ENCODE measurements at places on chromosomes 2 and 18.

GRCh38 chr2:239259173-239259572 is 141.6 kb downstream of the HDAC4 start:
- no peak overlapping the region for H3K27ac ChIP-seq
- DNase-seq = no peak
- peaks cover 75% of the 10 kb centered on the region for H3K4me1 ChIP-seq
- peaks cover 32% of the 10 kb centered on the region for H3K36me3 ChIP-seq

DNA sequence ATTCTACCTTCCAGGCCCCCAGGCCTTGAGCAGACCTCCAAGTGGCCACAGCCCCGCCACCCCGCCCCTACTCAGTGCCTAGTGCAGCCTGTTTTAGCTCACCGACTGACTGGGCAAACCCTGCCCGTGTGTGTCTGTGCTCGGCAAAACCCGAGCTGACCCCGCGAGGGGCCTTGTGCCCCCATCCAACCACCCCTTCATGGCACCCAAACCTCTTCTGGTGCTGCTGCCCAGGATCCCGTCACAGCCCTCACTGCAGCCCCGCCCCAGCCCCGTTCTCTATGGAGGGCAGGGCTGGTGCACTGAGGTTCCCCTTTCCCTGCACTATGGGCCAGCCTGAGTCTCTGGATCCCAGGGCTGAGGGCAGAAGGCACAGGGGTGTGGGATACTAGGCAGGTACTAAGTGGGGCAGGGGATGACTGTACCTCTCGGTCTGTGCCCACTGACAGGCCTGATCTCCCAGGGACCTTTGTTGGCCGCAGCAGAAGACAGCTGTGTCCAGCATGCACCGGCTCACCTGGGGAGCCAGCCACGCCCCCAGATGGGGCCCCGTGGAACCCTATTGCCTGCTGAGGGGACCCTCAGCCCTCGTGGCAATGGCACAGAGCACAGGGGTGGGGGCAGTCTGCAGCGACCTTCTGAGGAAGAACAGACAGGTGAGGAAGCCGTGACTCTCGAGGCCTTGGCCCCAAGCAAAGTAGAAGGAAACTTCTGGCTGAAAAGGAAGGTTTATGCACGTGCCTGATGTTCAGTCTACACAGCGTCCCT is 69.9 kb upstream of the OTOS start:
- no peak for DNase-seq
- H3K4me1 ChIP-seq = peaks cover 26% of the 10 kb centered on the region
- H3K4me3 ChIP-seq = no peak overlapping the region
- no peaks in the 10 kb centered on the region for H3K36me3 ChIP-seq

DNA sequence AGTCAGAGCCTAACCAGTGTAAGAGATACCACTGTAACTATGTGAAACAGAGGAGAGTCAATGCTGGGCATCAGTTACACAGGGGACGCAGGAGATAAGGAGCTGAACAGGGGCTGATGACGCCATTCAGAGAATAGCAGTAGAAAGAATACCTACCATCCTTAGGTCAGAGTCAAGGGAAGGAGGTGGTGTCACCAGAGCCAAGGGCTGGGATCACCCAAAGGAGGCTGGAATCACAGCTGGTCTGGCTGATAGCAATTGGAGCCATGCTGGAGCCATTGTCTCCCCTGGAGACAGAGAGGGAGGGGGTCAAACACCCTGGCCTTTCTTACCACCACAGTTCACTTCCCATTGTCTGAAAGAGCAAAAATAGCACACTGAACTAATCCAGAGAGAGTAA is 37.3 kb upstream of the C18orf32 start:
- peaks cover 45% of the 10 kb centered on the region for H3K4me1 ChIP-seq
- no peaks in the 10 kb centered on the region for H3K36me3 ChIP-seq
- H3K27ac ChIP-seq = no peak overlapping the region
- no peak overlapping the region for H3K4me3 ChIP-seq

- H3K36me3 ChIP-seq = peaks cover 64% of the 10 kb centered on the region
- H3K4me1 ChIP-seq = peaks cover 23% of the 10 kb centered on the region
- no peaks in the 10 kb centered on the region for H3K27me3 ChIP-seq
- no peak overlapping the region for H3K27ac ChIP-seq
These were observed 125.3 kb downstream of the TMEM131 start for GRCh38 chr2:97870396-97870843.

- no peak for DNase-seq
- H3K4me1 ChIP-seq = no peaks in the 10 kb centered on the region
- H3K27me3 ChIP-seq = peaks cover 2% of the 10 kb centered on the region
- H3K4me3 ChIP-seq = no peak overlapping the region
- no peak overlapping the region for H3K27ac ChIP-seq
These were observed 758.0 kb upstream of the ZEB2 start for GRCh38 chr2:145277922-145278321.

DNA sequence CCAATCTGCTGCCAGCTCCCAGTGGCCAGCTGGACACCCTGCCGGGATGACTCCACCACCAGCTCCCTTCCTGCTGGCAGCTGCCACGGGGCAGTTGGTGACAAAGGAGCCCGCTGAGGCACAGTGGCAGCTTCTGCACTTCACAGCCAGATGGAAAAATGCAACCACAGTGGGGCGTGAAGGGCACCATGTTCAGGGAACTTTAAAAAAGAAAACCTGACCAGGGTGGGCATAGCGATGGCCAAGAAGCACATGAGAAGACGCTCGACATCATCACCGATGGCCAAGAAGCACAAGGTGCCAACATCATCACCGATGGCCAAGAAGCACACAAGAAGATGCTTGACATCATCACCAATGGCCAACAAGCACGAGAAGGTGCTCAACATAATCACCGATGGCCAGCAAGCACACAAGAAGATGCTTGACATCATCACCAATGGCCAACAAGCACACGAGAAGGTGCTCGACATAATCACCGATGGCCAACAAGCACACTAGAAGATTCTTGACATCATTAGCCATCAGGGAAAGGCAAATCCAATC is 243.5 kb downstream of the EIPR1 start:
- peaks cover 26% of the 10 kb centered on the region for H3K4me1 ChIP-seq
- H3K4me3 ChIP-seq = no peak overlapping the region
- H3K27ac ChIP-seq = no peak overlapping the region
- H3K36me3 ChIP-seq = peaks cover 10% of the 10 kb centered on the region

GRCh38 chr2:172195836-172196376 is 93.2 kb upstream of the DLX2 start:
- no peak overlapping the region for H3K4me3 ChIP-seq
- no peaks in the 10 kb centered on the region for H3K4me1 ChIP-seq
- DNase-seq = no peak
- no peak overlapping the region for H3K27ac ChIP-seq
- peaks cover 21% of the 10 kb centered on the region for H3K36me3 ChIP-seq

DNA sequence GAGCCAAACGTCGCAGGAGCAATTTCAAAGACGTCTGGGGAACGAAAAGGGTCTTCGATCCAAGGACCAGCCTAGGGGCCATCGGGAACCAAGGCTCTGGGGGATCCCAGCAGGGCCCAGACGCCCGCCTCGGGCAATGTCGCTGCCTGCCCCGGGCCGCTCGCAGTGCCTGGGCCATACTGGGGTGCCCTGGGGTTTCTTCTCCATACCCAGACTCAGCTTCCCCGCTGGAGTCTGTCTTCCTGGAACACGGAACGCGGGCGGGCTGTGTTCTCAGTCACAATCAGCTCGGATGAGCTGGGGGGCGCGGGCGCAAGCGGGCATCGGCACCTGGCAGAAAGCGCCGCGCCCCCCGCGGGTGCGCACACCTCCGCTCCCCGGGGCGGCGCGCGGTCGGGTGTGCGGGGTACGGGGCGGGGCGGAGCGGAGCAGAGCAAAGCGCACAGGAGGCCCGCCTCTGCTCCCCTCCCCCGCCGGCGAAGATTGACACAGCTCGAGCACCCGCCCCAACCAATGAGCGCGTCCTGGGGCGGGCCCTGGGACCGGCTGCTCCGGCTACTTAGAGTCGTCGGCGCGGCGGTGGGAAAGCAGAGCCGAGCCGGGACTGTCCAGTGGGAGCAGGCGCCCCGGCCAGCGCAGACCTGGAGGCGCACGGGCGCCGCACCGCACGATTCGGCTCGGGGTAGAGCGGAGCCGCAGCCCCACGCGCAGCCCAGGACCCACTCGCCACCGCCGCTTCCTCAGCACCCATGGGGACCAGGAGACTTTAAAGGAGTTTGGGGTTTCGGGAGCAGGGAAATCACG is at the start of gene LRATD1:
Gene LRATD1, plus strand, starts transcription at position 585 of the 804 bp plus-strand sequence. CDS start 1,263 bp downstream, outside the sequence.
- DNase-seq = peak; percentile 96
- peak within 1 kb of the TSS; percentile 96 for H3K4me3 ChIP-seq
- H3K27ac ChIP-seq = no peak within 1 kb of the TSS
- peaks cover 64% of the 10 kb centered on the region for H3K27me3 ChIP-seq

DNA sequence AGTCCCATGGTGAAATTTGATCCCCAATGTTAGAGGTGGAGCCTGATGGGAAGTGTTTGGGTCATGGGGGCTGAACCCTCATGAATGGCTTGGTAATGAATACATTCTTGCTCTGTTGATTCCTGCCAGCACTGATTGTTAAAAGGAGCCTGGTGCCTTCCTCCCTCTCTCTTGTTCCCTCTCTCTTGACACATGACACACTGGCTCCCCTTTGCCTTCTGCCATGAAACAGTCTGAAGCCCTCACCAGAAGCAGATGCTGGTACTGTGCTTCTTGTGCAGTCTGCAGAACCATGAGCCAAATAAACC is 30.6 kb upstream of the EPC2 start:
- peaks cover 3% of the 10 kb centered on the region for H3K27me3 ChIP-seq
- peak overlapping the region; percentile 86 for H3K27ac ChIP-seq
- peak; percentile 25 for DNase-seq
- no peaks in the 10 kb centered on the region for H3K36me3 ChIP-seq
- peak overlapping the region; percentile 1 for H3K4me3 ChIP-seq

DNA sequence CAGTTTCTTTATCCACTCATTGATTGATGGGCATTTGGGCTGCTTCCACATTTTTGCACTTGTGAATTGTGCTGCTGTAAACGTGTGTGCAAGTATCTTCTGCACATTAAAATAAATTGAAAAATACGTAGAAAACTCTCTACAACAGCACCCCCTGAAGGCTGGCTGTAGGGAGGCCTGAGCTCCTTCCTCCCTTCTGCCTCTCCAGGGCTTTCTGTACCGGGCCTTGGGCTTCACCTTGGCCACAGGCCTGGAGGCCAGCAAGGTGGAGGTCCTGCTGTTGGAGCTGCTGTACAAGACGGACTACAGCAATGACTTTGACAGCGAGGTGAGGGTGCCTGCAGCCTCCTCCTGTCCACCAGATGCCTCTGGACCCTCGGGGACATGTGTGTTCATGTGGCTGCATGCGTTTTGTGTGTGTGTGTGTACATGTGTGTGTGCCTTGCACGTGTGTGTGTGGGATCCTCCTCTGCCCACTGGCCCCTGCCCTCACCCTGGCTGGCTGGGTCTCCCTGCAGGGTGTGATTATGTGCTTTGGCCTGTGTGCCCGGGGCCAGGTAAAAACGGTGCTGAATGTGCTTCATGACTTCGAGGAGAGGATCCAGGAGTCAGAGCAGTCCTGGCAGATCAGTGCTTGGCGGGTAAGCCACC is 29.2 kb downstream of the MROH2A start:
- no peak for DNase-seq
- no peaks in the 10 kb centered on the region for H3K36me3 ChIP-seq
- no peaks in the 10 kb centered on the region for H3K4me1 ChIP-seq

- H3K36me3 ChIP-seq = no peaks in the 10 kb centered on the region
- peak; percentile 78 for DNase-seq
- H3K27me3 ChIP-seq = peaks cover 10% of the 10 kb centered on the region
- H3K4me1 ChIP-seq = peaks cover 44% of the 10 kb centered on the region
These were observed 28.4 kb upstream of the PUM2 start for GRCh38 chr2:20378891-20379519.

DNA sequence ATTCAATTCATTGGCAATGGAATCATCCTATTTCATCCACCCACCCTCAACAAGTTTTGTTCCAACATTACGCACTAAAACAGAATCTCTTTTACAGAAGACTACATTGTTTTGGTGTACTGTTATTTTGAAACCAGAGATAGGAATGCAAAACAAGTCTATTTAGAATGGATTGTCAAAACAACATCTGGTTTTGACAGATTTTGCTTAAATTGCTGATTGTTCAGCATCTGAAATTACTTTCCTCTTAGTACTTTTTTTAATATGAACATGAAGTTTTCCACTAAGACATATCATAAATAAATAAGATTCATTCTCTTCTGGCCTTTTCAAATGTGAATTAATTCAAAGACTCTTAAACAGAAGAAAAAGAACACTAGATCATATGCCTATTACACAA is 323.9 kb upstream of the TFPI start:
- DNase-seq = no peak
- H3K27ac ChIP-seq = no peak overlapping the region
- H3K4me3 ChIP-seq = no peak overlapping the region
- peaks cover 11% of the 10 kb centered on the region for H3K4me1 ChIP-seq
- no peaks in the 10 kb centered on the region for H3K27me3 ChIP-seq
- no peaks in the 10 kb centered on the region for H3K36me3 ChIP-seq

DNA sequence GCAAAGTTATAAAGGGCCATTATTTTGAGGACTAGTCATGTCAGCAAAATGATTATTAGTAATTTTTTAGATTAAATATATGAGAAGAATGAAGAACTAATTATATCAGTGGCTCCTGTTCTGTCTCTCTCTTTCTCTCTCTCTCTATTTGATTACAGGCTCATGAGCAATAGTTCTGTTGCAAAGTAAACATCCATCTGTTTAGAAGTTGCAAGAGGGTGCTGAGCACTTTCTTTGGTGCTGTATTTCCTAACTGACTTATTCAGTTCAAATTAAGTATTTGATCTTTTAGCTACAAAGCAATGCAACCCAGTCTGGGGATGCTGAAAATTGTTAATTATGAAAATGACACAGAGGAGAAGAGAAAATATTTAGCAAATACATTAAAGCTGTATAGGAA is 408.1 kb upstream of the UBE2E3 start:
- no peak for DNase-seq
- no peaks in the 10 kb centered on the region for H3K27me3 ChIP-seq
- no peak overlapping the region for H3K27ac ChIP-seq
- H3K36me3 ChIP-seq = no peaks in the 10 kb centered on the region
- H3K4me3 ChIP-seq = no peak overlapping the region
- no peaks in the 10 kb centered on the region for H3K4me1 ChIP-seq

GRCh38 chr2:42853549-42854206 is 61.3 kb upstream of the HAAO start:
- no peaks in the 10 kb centered on the region for H3K36me3 ChIP-seq
- H3K27me3 ChIP-seq = no peaks in the 10 kb centered on the region
- no peak for DNase-seq
- H3K4me1 ChIP-seq = peaks cover 76% of the 10 kb centered on the region

- no peak for DNase-seq
- peaks cover 6% of the 10 kb centered on the region for H3K27me3 ChIP-seq
- H3K27ac ChIP-seq = no peak overlapping the region
- H3K4me1 ChIP-seq = peaks cover 32% of the 10 kb centered on the region
These were observed 49.5 kb downstream of the KCNE4 start for GRCh38 chr2:223101340-223102039.

- H3K4me3 ChIP-seq = no peak overlapping the region
- DNase-seq = no peak
- no peaks in the 10 kb centered on the region for H3K4me1 ChIP-seq
- peaks cover 4% of the 10 kb centered on the region for H3K27me3 ChIP-seq
- H3K36me3 ChIP-seq = no peaks in the 10 kb centered on the region
These were observed 226.4 kb upstream of the SALL3 start for GRCh38 chr18:78753240-78753639.

- H3K36me3 ChIP-seq = peaks cover 32% of the 10 kb centered on the region
- H3K27me3 ChIP-seq = peaks cover 8% of the 10 kb centered on the region
- H3K4me3 ChIP-seq = no peak overlapping the region
- DNase-seq = no peak
These were observed 22.4 kb downstream of the TGFBRAP1 start for GRCh38 chr2:105307146-105307545.

GRCh38 chr2:99729104-99730025 is 239.5 kb upstream of the REV1 start:
- no peak for DNase-seq
- peaks cover 15% of the 10 kb centered on the region for H3K4me1 ChIP-seq
- peak overlapping the region; percentile 97 for H3K27ac ChIP-seq
- no peaks in the 10 kb centered on the region for H3K27me3 ChIP-seq

GRCh38 chr18:59737776-59738300 is 40.6 kb upstream of the CCBE1 start:
- no peak for DNase-seq
- H3K4me1 ChIP-seq = peaks cover 22% of the 10 kb centered on the region
- H3K4me3 ChIP-seq = no peak overlapping the region
- no peak overlapping the region for H3K27ac ChIP-seq

Data from nephron progenitor cell (in vitro differentiated cells).